Stimulated activated CD4-positive, alpha-beta T cell treated with anti-CD3 and anti-CD28 coated beads, Interleukin-12 subunit alpha, Interleukin-12 subunit beta, amount 100 ng/mL, for 24 hours (primary cell): ENCODE measurements at places on chromosomes 16 and 17.

DNA sequence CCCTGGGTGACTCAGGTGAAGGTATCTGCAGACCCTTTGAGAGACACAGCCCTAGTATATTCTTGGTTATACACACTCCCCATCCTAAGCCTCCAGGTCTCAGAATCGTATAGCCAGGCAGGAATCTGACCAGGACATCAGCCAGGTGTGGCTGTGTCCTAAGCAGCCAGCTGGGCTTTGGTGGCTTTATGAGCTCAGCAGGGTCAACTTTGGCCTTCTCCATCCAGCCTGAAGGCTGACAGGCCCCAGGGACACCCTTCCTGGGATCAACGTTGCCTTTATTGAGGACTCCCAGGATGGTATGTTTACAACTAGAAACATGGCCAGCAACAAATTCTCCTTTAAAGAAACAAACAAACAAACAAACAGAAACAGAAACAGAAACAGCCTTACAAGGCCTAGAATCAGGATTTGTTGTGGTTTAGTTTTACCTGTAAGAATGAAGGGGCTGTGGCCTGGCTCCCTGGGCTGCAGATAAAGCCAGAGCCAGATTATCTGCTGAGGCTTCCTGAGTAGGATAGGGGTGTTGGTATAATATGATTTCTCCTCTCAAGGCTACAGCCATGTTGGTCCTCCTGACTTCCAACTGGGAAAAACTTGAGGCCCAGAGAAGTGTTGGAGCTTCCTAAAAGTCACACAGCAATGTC is 8.5 kb downstream of the KIF19 start:
- DNase-seq, result no peak

DNA sequence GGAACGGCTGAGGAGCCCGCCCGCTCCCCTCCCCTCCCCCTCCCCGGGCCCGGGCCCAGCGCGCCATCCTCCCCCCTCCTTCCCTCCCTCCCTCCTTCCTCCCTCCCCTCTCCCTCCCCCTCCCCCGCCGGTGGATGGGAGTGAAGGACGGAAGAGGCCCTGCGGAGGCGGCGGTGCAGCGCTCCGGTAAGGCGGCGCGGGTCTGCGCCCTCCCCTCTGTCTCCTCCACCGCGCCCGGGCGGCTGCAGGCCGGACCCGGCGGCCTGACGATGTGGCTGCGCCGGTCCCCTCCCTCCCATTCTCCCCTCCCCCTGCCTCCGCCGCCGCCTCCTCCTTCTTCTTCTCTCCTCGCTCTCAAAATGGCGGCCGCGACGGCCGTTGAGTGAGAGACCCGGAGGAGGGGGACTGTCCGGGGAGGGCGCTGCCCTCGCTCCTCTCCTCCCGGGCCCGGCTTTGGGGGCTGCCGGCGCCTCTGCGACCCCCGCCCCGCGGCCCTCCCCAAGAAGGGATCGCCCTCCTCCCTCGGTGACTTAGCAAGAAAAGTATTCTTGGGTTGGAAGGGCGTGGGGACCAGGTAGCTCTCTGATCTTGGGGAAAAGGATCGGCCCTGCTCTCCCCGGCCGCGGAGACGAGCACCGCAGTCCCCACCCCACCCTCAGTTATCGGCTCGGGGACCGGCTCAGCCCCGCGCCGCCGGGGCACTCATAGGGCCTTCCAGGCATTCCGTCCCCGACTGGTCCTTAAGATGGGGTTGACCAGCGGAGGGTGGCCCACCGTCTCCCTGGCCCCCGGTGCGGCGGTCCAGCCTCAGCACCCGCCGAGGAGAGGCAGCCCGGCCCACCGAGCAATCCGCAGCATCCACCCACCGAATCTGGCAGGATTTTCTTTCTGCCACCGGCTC is 617 bp downstream of the PAFAH1B1 start:
- DNase-seq, result peak; percentile 74

- DNase-seq, result no peak
Observed at GRCh38 chr16:58264961-58265479, 29.8 kb downstream of the PRSS54 start.

GRCh38 chr16:4058386-4058785 is 57.9 kb downstream of the ADCY9 start:
- no peak for DNase-seq

DNA sequence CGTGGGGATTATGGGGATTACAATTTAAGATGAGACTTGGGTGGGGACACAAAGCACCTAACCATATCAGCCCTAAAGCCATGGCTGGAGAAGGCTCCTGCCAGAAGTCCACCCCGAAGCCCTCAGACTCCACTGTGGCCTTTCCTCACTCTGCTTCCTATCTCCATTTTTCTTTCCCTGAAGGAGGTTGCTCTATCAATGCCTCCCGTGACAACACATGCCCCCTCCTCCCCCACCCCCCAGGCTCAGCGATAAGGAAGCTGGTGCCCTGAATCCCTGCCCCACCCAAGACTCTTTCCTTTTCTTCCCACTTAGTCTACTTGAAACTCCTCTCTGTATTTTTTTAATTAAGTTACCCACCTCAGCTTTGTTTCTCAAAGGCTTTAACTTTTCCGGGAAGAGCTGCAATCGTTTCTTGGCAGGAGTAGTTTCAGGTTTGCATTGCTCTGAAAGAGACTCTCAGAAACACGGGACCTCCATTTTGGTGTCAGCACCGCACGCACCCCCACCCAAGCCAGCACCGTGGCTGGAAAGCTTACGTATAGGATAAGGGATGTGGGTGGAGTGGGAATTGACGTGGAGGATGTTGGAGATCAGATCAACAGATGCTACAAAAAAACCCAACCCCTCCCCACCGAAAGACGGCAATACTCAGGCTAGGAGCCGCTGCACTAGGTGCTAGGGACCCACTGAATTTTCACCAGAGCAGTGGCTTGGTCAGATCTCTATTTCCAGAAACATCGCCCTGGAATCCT is 15.2 kb upstream of the CA4 start:
- no peak for DNase-seq

DNA sequence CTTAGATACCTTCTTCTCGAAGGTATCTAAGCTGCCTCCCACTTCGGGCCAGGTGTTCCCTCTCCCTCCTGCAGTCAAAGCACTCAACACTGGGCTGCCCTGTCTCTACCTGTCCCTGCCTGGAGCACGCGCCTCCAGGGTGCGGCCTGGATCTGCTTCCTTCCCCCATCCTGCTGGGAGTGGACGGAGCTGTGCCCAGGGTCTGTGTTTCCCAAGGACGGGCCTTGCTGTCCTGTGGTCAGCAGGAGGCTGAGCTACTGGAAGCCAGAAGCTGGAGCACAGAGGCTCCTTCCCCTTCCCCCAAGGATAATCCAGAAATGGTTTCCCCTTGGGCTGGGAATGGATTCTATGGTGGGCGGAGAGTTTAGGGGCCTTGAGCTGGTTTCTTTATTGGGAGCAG is 16.7 kb downstream of the LLGL2 start:
- DNase-seq, result no peak

DNA sequence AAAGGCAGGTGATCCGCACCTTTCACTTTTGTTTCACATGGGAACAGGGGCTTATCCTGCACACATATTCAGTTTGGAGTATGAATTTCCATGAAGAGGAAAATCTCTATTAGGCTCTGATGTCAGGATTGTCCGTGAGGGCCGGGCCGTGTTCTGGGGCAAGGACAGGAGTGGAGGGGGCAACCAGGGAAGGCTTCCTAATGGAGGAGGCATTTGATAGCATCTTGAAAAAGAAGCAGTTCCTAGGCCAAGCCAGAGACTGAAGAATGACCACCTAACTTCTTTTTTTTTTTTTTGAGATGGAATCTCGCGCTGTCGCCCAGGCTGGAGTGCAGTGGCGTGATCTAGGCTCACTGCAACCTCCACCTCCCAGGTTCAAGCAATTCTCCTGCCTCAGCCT is 174.2 kb downstream of the SEC14L1 start:
- no peak for DNase-seq

- no peak for DNase-seq
Observed at GRCh38 chr17:72717276-72717675, 375.2 kb downstream of the SLC39A11 start.

DNA sequence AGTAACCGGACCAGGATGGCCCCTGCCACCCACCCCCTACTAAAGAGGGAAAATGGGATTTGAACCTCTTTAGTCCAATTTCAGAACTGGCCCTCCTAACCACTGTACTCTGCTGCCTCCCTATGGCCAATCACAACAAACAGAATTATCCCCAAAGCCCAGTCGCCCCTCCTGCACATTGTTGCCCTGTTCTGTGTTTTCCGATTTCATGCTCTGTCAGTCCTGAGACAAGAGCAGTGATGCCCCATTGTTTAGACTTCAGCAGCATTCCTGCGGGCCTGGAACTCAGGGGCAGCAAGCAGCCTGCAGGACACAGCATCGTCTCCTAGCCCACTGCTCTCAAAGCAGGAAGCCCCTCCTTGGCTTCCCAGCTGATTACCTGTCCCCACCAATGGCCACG is 20.5 kb upstream of the KLHL11 start:
- DNase-seq, result no peak

DNA sequence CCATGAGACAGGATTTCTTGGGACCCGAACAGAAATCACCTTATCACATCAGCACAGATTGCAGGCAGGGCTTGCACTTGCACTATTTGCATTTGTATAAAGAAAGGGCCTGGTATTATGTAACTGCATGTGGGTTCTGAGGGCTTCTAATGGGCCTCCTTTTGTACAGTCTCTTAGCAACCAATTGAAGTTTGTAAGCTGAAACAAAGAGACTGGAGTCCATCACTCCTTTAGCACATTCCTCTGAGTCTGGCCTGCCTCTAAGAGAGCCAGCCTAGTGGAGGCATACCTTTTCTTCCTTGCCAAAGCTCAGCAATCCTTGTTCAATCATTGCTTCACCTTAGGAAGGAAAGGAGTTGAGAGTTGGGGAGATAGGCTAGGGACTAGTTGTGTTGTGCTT is 387.1 kb downstream of the XYLT1 start:
- DNase-seq, result no peak

- DNase-seq, result no peak
Observed at GRCh38 chr17:43338886-43339516, 59.8 kb upstream of the ARL4D start.

DNA sequence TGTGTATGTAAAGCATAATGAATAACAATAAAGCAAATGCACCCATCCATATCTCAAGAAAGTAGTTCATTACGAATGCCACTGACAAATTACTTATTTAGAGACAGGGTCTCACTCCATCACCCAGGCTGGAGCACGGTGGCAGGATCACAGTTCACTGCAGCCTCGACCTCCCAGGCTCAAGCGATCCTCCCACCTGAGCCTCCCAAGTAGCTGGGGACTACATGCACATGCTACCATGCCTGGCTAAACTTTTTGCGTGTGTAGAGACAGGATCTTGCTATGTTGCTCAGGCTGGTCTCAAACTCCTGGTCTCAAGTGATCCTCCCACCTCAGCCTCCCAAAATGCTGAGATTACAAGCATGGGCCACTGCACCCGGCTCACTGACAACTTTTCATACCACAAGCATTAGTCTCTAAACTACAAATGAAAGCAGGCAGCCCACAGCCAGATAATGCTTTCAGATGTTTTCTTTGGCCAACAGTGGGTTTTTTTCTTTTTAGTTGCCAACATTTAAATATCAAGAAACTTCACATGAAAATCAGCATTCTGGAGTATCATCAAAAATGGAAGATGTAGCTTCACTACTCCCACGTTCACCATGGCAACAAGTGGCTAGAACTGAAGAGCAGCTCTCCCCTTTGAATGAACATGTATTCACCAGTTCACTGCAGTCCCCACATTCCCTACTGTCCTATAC is 7.7 kb downstream of the ARHGAP17 start:
- DNase-seq, result no peak

DNA sequence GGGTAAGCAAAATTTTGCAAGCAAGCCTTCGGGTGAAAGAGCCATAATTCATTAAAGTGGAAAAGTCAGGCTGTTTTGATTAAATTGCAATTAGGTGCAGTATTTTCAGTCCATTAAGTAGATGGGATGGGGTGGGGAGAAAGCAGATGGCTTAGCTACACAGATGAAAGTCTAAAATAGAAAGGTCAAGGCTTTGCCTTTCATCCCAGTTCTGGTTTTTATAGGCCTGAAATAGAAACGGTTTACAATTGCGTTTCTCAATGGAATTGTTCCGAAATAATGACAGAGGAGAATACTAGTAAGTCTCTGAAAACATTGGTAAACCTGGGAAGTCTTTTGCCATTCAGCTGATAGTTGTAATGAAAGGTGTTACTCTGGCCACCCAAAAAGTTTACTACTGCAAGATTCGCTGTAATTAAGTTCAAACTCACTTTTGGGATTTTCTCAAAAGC is 1.5 kb downstream of the PPM1E start:
- DNase-seq, result no peak

DNA sequence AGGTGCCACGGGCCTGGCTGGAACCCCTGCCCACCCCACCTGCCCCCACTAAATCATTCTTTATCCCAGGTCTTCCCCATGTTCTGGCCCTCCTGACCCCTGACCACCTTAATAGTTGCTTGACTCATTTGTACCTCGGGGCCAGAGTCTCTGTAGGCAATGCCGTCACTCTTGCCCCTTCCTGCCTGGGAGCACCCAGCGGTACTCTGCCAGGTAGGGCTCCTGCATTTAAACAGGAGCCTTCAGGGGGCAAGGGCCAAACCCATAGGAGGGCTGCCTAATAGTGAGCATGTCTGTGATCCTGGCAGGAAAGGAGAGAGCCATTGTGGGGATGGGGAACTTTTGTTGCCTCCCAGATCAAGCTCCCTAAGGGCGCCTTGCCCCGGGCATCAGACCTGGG is 8.8 kb upstream of the ITGA3 start:
- DNase-seq, result no peak

DNA sequence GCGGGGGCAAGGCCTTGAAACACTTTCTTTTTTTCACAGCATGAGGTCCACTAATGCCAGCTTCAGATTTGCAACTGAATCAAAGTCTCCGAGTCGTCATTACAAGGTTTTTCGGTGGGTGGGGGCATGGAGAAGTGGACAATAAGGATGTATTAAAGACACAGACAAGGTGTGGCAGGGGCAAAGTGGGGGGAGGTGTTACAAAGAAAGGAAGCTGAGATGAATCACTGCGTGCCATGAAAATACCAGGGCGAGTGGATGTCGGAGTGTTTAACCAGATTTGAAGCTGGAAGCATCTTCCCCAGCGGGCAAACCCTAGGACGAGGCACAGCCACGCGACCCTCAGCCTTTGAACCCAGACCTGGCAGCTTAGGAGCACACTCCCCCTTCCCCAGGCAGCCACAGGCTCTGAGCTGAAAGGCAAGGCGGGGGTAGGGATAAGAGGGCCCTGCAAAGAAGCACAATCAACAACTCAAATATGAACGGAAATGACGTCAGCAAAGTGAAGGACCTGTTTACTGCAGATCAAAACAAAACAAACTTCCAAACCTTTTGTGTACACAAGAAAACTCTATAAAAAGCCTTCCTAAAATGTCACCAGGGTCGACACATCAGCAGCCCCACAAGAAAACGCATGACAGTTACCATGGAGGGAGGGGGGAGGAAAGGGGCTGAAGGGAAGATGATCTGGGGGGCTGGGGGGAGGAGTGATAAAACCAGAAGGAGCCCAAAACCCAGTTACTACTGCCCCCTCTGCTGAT is 5.6 kb upstream of the ZFHX3 start:
- no peak for DNase-seq

DNA sequence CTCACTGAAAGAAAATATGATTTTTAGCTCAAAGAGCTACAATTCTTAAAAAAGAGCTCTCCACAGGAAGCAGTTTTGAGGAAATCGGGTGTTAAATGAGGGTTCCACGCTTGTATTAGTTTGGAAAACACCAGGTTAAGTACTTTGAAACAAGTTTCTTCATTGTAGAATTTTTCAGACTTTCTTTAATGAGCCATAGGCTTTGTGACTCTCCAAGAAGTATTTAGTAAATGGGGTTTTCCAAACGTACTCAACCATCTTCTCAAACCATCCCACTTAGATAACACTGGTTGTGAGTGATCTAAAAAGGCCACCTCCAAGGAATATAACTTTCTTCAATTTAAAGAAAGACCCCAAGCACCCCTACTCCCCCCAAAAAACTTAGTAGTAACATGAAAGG is 2.7 kb downstream of the ULK2 start:
- DNase-seq, result no peak

GRCh38 chr17:14308965-14309879 is 8.3 kb downstream of the HS3ST3B1 start:
- DNase-seq, result peak; percentile 86
